ENCODE measurements at places on chromosomes 1 and 21. TPM values are rescaled to one million over a fixed set of nuclear protein-coding genes. Genes with fewer than 3 reads are reported as not detected.

The SUSD4 gene
- not detected for total RNA-seq

- DNase-seq: peak; percentile 90
These were observed at the start of gene CDC7 for GRCh38 chr1:91500756-91501522. Gene CDC7, plus strand, starts transcription at chr1:91500851. Its CDS starts 866 bp downstream, at chr1:91501717.

- no peak for DNase-seq
These were observed 26.2 kb upstream of the ERG start for GRCh38 chr21:38524168-38525153.

- no peak for DNase-seq
These were observed 143.1 kb downstream of the IFI44 start for GRCh38 chr1:78792756-78793155.

DNA sequence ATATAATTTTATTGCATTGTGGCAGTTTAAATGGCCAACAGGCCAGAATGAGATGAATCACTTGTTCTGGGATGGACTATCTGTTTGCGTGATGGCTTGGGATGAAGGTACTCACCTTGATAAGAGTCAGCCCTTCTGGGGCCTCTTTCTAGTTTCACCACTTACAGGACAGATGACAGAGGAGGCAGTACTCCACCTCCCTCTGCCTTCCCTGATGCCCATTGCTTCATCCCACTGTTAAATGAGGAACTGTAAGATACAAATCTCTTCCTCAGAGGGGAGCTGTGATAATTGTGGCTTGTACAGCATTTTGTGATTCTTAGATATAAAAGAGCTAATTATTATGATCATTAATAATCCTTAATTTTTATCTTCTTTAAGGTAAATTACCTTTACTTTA lies 3.7 kb upstream of the TCHH start:
- no peak for DNase-seq

- DNase-seq: no peak
These were observed 205.7 kb upstream of the RUNX1 start for GRCh38 chr21:35254765-35255138.

DNA sequence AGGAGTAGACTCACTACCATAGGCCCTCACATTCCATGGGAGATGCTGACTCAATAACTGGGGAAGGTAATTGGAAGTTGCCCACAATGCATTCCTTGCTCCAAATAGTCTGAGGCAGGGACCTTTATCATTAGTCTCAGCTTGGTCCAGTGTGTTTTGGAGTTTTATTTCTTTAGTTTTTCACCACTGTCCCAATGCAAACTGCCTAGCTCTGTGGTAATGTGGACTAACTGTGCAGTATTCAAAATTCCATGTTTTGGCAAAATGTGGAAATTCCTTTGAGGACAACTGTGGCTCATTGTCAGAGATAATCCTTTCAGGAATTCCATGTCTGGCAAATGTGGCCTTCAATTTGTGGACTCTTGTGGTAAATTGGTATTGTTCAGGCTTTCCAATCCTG lies 78.1 kb upstream of the PAPPA2 start:
- no peak for DNase-seq
